ENCODE measurements at places on chromosomes 12 and 14. TPM values are rescaled to one million over a fixed set of nuclear protein-coding genes. Genes with fewer than 3 reads are reported as not detected.
A peak's percentile ranks its signal among the peaks of the same experiment; 100 is the strongest.

Gene TMTC2
- total RNA-seq = 8.3 TPM

Gene LTB4R
- 10.3 TPM for total RNA-seq

Gene FGF23
- not detected for total RNA-seq

Gene EML1
- 2.4 TPM for total RNA-seq

Gene SIRT4
- 3.2 TPM for total RNA-seq

Gene GNPNAT1
- total RNA-seq = 45.2 TPM

Gene RERG
- total RNA-seq = 1.4 TPM

Gene TOMM20L
- not detected for total RNA-seq

Gene SERPINA1
- not detected for total RNA-seq

Gene KRT2
- total RNA-seq = not detected

Gene DHRS1
- 41.4 TPM for total RNA-seq

DNA sequence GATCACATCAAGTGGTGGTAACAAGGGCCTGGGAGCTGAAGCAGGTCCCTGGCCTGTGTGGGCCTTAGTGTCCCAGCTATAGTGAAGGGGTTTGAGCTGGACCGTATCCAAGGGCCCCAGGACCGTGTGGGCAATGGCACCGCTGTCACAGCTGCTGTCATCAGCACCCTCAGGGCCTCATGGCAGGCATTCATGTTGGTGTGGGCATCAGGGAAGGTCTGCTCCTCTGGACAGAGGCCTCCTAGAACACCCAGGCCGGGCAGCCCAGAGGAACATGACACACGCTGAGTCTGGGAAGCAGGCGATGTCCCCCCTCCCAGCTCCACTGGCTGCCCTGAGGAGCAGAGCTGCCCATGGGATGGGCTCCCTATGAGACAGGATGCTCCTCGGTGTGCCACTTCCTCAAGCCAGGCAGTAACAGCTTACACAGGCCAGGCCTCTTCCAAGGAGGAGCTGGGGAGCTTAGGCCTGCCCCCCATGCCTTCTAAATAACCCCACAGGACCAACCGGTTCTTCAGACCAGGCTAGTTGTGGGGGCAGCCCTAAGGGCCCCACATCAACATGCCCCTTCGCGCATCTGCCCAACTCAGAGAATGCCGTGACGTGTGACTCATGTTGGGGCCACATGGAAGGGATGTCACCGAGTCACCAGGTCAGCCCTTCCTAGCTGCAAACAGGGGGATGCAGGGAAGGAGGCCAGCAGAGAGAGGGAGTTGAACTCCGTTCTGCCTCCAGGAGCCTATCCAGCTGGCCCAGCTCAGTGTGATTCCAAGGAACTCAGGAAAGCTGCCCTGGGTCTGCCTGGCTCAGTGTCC, 80.4 kb downstream of the PITPNM2 start:
- peak; percentile 83 for DNase-seq

DNA sequence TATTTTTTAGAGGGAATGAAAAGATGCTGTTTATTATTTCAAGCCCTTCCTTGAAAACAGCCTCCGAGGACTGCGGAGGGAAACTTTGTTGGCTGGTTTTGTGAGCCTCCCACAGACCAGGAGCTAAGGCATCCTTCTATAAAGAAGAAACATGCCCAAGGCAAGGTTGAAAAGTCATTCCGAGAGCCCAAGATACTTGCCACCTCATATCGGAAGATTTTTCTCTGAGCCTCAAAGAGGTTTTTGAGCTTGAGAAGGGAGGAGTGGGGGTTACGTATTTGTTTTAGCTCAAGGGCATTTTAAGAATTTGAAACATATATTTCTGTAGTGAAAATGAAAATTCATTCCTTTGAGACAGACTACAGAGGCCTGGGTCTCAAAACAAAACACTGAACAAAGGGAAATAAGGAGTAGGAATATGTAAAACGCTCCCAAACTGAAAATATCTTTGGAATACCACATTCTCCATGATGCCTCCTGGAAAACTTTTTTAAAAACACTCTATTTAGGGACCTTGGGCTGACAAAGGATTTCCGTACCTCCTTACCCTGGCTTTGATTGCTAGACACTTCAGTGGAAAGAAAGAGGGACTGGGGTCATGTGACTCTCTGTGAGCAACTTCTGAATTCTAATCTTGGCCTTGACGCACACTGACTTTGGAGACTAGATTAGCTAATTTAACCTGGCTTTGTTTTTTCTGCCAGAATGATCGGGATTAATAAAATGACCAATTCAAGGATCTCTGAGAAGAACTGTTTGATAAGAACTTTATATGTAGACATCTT, 180.9 kb downstream of the SRGAP1 start:
- no peak for DNase-seq

- DNase-seq = no peak
These were observed 155.9 kb downstream of the KCNH5 start for GRCh38 chr14:62889364-62889763.

DNA sequence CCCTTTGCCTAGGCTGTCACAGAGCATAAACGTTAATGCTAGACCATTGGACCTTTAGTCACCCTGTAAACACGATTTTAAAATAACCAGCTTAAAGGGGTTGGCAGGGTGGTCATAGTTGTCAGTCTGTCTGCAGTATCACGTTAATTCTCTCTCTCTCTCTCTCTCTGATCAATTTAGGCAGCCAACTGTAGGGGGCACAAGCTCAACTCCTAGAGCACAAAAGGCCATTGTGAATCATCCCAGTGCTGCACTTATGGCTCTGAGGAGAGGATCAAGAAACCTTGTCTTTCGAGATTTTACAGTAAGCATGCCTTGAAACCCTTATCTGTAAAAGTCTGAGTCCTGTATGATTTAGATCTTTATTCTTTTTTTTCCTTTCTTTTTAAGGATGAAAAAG, 97.1 kb downstream of the SCAF11 start:
- DNase-seq = no peak

DNA sequence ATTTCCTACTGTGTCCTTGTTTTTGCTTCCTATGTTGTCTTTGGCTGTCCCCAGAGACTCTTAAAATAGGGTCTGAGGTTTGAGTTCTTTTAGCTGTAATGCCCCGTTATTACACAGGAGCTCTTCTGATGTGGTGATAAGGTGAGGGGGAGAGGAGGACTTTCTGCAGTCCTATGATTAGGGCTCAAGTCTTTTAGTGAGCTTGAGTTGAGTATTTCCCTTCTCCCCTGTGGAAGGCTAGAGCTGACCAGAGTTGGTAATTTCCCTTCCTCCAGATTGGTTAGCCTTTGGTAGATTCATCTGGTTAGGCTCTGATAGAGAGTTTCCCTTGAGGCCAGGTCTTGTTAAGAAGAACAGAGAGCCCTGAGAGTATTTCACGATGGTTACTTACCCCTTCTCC, 4.3 kb upstream of the HIF1A start:
- DNase-seq = no peak

GRCh38 chr12:24360461-24360860, 411.0 kb upstream of the SOX5 start:
- DNase-seq = no peak

DNA sequence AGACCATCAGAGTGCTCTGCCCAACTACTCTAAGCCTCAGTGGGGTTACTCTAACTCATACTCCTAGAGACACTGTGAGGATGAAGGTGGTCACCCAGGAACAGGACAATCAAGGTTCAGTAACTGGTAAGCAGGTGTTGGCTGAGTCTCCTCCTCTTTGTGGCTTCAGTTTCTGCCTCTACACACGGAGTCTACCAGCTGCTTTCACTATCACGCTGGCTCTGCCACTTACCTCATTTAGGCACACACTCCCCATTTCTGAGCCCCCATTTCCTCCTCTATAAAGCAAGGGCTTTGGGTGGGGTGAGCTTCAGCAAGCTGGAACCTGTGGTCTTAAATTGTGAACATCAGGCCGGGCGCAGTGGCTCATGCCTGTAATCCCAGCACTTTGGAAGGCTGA, 7.3 kb upstream of the TCHP start:
- DNase-seq = no peak

GRCh38 chr12:65121049-65121955, at the start of gene WIF1:
TSS of gene WIF1 (minus strand) at chr12:65121305. CDS start at chr12:65121191, 114 bp downstream.
- no peak for DNase-seq

DNA sequence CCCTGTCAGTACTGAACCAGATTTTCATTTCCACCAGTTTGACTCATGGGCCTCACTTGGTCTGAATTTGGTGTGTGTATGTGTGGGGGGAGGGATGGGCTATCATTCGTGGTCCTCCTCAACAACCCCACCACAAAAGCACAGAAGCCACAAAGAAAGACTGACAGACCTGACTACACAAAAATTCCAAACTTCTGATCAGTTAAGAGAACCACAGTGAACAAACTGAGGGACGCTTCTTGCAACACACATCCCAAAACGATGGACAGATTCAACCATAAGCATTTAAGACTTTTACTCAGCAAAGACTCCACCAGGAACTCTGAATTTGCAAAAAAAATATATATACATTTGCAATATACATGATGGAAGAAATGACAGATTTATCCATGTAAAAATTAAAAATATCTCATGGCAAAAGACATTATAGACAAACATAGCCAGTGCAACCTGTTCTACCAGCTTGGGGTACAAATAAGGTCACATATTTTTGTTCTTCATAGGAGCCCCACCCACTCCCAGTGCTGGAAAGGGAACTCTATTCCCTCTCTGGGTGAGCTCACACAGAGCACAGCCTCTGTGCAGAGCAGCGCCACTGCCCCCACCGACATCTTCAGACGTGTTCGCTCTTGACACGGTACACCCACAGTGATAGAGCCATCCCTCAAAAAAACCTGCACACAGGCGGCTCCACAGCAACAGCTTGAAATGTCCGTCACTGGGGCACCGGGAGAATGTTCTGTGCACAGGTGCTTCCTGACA, 49.7 kb downstream of the JAG2 start:
- peak; percentile 86 for DNase-seq

DNA sequence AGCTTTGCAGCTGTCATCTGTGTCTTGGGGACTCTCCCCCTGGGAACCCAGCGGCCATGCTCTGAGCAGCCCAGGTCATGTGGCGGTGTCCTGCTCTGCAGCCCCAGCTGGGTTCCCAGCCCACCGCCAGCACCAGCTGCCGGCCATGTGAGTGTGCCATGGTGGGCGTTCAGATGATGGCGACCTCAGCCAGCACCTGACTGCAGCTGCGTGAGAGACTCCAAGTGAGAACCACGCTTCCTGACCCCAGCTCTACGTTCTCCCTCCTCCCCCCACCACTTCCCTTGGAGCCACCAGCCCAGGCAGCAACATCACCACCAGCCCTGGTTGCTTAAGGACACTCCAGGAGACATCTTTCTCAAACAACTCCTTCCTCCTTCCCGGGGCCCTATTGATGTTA, 68.8 kb downstream of the SLC24A4 start:
- no peak for DNase-seq

DNA sequence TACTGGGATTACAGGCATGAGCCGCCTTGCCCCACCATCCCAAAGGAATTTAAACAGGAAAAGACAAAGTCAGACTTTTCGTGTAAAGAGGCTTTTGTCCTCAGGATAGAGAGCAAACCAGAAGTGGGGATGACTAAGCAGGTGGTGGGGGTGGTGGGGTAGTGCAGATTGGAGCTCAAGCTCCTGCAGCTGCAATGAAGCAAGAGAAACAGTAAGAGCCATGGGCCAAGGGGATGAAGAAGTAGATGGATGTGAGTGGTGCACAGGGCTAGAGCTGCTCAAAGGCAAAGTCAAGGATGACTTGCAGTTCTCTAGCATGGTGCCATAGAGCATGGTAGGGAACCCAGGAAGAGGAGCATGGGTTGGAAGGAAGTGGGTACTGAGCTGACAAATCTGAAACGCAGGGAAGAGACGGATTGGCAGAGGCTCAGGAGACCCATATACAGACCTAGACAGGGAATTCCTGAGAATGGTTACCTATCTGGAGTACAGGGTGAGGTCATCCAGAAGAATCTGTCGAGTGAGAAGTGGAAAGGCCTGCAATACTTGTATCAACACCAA, 11.4 kb upstream of the RNF34 start:
- DNase-seq = no peak

- DNase-seq = no peak
These were observed 83.8 kb upstream of the HMGA2 start for GRCh38 chr12:65740506-65740872.

DNA sequence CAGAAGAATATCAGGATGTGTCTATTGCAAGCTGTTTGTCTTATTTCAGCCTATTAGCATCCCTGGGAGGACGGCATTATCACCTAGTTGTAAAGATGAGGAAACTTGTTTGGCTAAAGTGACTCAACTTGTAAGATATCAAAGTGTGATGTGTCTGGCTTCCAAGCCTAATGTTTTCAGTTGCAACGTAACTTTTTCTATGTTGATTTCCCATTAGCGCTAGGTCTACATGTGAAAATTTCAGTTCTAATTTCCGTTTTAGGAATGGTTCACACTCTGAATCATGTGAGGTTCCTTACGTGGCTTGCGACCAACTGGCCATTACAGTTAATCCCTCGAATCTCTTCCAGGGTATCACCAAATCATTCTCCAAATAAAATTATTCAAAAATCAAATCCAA, 58.0 kb downstream of the LLPH start:
- DNase-seq = no peak

GRCh38 chr14:93331728-93332396, 974 bp downstream of the BTBD7 start:
- DNase-seq = no peak

- DNase-seq = no peak
These were observed 308.8 kb downstream of the EGLN3 start for GRCh38 chr14:33642080-33642479.

- no peak for DNase-seq
These were observed 177.6 kb downstream of the C12orf75 start for GRCh38 chr12:105508096-105508495.

DNA sequence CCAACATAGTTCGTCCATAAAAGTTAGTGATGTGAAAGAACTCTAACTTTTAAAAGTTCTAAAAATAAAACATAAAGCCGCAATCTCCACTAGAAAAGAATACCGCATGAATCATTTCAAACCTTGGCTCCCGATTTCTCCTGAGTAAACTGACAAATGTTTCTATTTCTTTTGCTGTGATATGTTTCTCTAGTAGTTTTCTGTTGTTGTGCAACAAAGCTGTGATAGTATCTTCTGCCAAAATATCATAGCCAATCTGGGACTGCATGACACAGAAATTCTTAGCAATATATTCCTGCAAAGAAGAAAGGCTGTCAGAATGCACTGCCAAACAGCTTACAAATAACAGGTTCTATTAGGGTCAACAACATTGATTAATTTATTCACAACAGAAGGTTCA, 174.0 kb downstream of the ITPR2 start:
- no peak for DNase-seq

DNA sequence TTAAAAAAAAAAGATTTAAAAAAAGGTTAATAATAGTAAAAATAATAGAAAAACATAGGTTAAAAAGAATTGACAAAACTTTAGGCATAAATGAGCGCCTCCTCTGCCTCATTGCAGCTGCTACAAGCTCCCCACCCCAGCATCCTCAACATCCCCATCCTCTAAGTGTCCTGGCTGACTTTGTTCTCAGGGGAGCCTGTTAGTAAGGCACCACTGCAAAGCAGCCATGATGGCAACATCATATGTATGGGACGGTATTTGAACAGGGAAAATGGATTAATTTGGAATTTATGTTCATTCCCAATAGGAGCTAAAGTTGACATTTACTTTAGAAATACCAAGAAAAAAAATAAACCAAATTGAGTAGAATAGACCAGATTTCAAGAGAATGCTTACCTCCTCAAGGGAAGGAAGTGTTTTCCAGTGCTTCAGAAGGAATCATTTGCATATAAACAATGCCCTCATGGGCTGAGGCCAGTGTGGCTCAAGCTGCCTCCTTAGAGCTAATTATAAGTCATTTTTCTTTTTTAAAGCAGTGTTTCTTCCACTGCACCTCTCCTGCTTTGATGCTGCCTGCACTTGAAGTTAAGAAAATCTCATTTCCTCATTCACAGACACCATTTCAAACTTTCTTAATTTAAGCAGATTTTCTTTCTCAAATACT, 59.6 kb downstream of the DACT1 start:
- no peak for DNase-seq
